GM13976 (cell line): ENCODE measurements at places on chromosomes 1 and 21.
A peak's percentile ranks its signal among the peaks of the same experiment; 100 is the strongest.

DNA sequence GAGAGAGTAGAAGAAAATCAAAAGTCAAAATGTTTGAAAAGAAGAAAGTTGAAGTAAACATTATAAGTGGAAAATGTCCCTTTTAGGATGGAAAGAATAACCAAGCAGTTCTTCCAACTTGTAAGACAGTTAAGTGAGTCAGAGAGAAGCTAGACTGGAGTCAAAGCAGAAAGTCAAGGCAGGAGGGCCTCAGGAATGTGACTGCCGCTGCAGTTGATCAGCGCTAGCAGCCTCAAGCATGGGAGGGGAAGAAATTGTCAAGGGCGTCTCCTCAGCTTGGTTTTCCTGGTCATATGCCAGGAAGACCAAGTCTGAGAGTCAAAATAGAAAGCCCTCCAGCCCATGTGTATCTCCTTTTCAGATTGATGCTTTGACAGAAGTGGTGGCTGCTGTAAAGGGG is 23.2 kb downstream of the HAO2 start:
- no peak for DNase-seq

DNA sequence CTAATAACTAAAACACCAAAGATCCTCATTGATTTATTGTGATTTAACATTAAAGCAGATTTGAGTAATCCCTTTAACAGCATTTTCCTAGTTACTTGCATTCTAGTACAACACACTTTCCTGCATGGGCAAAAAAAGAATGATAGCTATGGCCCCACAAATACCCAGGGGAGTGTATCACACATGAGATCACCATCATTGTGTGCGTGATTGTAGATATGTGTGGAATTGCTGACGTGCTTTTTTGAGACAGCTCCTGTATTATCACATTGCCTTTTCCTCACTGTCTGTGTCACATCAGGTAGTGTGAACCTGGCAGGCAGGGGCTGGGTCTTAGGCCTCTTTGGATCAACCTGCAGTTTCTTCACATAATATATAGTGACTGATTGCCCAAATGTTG is 48.5 kb upstream of the SAMD13 start:
- DNase-seq: no peak

GRCh38 chr1:31421371-31422040 is 8.5 kb downstream of the SERINC2 start:
- no peak for DNase-seq

- DNase-seq: no peak
These were observed 9.2 kb upstream of the SERTAD4 start for GRCh38 chr1:210223226-210223904.

DNA sequence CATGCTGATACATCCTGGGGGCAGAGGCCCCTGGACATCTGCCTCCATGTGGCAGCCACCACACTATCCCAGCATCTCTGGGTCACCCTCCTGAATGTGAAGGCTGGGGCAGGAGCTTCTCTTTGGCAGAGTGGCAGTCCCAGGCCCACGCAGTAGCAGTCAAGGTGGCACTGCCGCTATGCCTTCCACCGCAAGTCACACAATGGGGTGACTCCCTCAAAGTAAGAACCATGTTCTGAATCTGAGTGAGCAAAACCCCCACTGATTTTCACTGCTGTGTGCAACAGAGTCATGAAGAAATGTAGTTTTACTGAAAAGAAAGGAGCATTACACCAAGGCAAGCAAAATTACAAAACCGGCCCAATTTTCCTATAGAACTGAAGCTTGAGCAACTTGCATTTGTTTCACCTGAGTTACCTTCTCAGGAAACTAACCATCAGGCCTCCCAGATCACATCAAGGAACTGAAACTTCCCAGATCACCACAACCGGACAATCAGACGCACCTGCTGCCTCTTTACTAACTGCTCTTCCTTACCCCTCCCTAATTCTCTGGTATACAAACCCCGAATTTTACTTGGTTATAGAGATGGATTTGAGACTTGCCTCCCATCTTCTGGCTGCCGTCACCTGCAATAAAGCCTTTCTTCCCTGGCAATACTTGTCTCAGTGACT is 102.6 kb downstream of the PCP4 start:
- no peak for DNase-seq

DNA sequence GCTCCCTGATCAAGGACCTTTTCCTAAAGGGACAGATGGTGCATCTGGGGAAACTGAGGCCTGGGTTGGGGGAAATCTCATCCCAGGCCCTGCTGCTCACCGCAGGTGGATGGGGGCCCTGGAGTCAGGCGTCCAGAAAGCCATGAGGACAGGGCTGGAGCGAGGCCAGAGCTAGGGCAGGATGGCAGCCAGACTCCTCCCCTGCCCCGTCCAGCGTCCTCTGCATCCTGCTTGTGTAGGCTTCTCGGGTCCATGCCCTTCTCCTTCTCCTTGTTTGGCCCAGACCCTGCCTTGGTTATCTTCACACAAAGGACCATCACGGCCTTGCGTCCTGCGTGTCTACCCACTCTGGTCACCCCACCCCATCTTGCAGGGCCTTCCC is 43.0 kb downstream of the TRIM11 start:
- DNase-seq: no peak

DNA sequence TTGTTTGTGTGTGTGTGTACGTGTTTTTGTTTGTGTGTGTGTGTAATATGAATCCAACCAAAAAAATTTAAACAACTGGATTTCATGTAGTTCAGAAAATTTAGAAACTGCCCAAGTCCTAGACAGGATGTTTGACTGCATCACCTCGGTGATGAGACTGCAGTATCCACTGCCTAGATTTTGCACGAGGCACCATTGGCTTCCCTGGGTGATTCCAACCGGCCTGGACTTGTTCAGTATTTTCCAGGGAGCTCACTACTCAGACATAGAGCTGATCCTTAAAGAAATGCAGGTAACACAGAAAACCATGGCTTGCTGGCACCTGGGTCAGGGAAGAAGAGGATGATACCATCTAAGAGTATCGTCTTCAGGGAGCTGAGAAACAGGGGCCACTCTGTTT is 18.2 kb upstream of the KCNK2 start:
- no peak for DNase-seq

DNA sequence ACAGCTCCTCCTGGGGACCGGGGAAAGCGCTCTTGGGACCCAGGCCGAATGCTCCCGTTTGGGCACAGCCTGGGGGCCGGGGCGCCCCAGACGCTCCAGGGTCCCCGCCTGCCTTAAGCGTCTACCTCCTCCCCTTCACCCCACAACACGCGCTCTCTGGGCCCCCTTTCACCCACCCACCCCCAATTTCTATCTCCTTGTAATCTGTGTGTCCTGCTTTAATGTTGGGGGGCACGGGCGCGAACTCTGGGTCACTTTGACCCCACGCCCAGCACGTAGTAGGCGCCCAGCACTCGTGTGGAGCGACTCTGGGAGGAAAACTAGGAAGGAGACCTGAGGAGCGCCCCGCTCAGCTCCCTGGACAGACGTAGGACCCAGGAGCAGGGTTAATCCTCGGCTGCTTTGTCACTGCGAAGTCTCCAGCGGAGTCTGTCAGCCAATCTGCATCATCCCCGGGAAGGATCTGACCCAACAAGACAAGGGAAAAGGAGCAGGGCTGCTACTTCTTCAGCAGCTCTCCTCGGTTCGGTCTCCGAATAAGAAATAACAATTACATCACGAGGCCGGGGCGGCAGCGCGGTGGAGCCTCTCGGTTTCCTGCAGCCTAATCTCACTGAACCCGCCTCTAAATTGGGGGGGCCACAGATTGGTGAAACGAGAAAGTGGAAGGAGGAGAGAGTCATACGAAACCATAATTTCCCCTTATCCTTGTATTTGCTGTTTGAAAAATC is 757 bp upstream of the NRIP1 start:
- peak; percentile 54 for DNase-seq

- no peak for DNase-seq
These were observed 103.7 kb upstream of the PRMT6 start for GRCh38 chr1:106952776-106953175.

DNA sequence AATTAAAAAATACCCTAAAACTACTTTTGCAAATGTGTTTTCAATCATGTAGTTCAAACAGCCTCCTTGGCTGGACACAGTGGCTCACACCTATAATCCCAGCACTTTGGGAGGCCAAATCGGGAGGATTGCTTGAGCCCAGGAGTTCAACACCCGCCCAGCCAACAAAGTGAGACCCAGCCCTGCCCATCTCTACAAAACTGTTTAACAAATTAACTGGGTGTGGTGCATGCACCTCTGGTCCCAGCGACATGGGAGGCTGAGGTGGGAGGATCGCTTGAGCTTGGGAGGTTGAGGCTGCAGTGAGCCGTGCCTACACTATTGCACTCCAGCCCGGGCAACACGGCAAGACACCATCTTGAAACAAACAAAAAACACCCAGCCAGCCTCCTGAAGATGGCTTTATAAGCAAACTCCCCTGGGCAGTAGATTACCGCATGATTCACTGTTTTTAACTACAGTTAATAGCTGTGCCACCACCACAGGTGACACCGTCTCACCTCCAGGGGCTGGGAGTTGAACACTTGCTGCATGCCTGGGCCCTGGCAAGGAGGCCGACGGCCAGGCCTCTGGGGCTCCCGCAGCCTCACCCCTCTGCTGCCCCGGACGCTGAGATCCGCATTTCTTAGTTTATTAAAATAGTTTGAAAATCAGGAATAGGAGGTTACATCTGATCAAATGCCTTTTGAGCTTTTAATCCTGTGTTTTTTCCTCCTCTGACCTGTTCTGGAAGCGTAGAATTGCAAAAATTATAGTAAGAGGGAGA is 16.2 kb downstream of the PTTG1IP start:
- no peak for DNase-seq

DNA sequence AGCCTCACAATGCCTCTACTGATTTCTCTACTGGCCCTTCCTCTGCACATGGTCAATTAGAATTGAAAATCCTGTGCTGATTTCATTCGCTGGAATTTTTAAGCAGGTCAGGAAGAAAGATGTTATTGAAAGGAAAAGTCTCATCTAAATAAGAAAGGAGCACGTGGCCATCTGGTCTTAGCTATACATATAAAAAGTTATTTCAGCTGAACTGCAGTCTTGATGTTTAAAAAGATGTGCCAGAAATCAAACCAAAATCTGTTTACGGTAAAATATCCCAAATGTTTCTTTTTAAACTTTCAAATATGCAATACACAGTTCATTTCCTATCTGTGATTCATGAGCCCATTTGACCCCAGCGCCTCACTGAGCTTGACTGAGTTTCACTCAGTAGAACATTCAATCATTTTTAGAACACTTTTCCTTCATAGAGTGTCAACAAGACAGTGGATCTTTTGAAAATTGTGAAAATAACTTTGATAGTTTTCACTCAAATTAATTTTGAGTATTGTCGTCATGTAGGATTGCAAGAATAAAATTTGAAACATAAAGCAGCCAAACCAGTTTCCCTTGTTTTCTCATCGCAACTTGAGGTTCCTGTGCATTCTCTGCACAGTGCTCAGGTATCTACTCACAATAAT is 293.6 kb downstream of the PTPRC start:
- DNase-seq: no peak

- DNase-seq: no peak
These were observed 603.9 kb downstream of the AMY1C start for GRCh38 chr1:104353580-104353979.

DNA sequence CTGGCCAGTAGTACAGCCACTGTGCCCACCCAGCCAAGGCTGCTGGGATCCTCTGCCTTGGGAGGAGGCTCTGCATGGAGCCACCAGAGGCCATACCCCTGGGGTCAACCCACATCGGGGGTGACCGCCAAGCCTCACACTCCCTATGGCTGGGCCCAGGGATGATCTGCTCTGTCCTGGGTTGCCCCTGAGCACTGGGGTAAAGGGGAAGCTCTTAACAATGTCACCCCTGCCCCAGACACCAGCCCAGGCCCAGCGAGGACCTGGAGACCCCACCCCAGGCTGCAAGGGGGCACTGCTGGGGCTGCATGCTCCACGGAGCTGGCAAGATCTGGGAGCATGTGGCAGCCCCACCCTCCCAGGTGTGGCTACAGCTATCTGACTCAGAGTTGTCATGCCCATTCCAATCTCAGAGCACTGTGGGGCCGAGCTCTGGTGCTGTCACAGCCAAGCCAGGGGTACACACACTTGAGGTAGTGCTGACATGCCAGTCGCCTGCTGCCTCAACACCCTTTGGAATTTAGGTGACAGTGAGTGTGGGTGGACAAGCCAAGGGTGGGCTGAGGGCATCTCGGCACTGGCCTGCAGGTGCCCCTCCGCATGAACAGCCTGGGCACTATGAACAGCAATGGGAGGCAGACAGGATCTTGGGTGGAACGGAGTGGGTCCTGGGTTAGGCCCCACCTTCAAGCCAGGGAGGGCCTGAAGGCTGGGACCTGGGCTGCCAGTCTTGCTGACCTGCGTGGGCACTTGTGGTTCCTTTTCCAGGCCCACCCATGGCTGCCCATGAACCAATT is 427.7 kb downstream of the LRRIQ3 start:
- no peak for DNase-seq

DNA sequence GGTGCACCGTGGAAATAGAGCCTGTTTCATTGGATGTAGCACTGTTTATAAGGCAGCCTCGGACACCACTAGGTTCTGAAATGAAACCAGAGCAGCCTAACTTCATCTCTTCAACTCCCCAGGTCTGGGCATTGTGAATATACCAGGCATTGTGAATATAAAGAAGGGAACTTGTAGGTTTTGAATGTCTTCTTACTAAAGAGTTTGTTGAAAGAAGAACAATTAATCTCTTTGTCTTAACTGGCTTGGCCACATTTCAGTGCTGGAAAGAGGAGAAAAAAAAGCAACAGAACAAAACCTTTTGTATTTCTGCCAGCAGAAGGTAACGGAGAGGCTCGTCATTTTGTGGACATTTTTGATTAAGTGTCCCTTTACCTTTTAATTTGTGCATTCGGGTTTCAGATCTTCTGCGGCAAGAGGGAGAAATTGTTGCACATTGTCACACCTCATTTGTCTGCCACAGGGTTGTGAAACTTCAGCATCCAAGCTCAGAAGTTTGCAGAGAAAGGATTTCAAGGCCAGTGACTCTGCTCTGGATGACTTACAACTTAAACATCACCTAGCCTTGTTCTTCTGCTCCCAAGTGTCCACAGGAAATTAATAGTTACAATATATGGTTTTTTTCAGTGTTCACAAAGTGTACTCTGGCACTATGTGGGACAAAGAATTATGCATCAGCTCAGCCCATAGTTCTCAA is 158.3 kb downstream of the KAZN start:
- no peak for DNase-seq

- no peak for DNase-seq
These were observed 68.3 kb downstream of the MPZL1 start for GRCh38 chr1:167790117-167790516.

DNA sequence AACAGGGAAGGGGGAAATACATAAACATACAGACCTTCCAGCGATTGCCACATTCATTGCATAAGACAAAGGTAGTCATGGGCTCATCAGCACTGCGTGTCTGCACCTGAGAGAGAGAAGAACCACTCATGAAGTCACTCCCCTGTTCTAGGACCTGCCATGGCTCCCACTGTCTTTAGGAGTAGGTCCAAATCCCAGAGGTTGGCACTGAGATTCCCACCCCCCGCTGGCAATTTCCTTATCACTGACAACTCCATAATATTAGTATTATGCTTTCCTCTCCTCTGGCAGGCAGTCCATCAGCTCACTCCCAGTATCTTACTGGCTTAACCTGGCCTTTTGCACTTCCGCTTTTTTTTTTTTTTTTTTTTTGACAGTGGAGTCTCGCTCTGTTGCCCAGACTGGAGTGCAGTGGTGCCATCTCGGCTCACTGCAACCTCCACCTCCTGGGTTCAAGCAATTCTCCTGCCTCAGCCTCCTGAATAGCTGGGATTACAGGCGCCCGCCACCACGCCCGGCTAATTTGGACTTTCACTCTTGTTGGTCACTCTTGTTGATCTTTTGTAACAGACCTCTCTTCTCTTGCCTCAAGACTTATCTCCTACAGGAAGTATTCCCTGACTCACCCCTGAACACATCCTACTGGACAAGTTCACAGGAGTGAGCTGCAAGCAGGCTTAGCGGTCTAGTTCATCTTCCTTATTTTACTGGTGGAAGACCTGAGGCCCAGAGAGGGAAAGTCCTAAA is 14.8 kb upstream of the ZNF436 start:
- no peak for DNase-seq
